Stimulated activated CD8-positive, alpha-beta memory T cell treated with anti-CD3 and anti-CD28 coated beads, Interleukin-2, amount 100 ng/mL, for 48 hours (primary cell): ENCODE measurements at places on chromosomes 1 and 21.

- DNase-seq: no peak
Observed at GRCh38 chr1:183191833-183192232, 5.8 kb downstream of the LAMC2 start.

DNA sequence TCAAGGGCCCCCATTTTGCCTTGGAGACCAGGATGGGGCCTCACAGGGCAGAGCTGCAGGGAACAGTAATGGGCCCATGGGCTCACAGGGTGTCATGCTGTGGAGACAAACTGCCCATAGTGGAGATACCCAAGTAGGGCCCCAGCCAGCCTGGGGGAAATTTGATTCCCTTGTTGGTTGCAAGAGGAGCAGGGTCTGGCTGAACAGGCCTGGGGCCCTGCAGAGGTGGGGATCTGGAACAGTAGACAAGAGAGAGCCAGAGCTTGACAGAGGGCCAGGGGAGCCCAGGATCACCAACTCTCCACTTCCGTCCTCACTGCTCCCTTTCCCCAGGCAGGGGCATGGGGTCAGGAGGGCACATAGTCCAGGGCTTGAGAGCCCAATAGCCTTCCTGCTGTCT is 8.7 kb downstream of the S100B start:
- DNase-seq: no peak

DNA sequence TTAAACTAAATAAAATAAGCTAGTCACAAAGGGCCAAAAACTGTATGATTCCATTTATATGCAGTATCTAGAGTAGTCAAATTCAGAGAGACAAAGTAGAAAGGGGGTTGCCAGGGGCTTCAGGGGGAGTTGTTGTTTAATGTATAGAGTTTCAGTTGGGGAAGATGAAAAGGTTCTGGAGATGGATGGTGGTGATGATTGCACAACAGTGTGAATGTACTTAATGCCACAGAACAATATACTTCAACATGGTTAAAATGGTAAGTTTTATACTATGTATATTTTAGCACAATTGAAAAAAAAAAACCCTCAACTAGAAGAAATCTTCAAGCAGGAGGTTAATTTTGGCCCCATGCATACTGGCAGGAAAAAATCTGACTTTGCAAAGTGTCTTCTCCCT is 24.3 kb downstream of the VAV3 start:
- no peak for DNase-seq

GRCh38 chr1:183987593-183988318 is 49.8 kb downstream of the COLGALT2 start:
- DNase-seq: no peak

DNA sequence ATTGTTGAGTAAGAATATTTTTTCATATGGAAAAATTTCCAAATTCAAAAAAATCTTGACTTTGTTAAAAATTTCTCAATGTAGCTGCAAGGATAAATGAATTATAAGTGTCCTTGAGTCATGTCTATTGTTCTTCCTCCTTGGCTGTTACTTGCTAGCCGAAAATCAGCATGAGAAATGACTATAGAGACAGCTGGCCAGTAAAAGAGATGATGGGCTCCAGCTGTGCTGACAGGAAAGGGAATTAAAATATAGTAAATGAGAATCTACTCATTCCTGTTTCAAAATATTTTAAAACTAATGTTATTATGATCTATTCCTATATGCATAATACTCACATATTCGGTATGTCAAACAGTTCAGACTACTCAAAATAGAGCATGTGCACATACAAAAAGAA is 1292.6 kb downstream of the BRINP3 start:
- DNase-seq: no peak

GRCh38 chr21:14741256-14741655 is 195.1 kb upstream of the SAMSN1 start:
- no peak for DNase-seq

GRCh38 chr1:101075926-101076325 is 50.3 kb upstream of the DPH5 start:
- DNase-seq: no peak

DNA sequence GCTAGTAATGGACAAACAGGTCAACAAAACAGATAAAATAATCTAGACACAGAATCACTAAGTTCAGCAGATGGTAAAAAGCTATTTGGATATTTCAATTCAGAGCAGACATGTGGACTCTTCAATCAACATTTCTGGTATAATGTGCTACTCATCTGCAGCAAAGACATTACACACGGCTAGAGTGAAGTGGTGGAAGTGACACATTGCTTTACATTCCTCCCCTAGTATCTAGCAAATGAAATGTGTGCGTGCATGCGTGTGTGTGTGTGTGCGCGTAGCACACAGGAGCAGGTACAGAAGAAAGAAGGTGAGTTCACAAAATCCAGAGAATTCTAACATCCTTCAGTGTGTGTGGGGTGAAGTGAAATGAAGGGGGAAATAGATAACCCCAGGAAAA is 8.3 kb downstream of the AHCTF1 start:
- no peak for DNase-seq
